ENCODE measurements at places on chromosomes 5 and 9. TPM values are rescaled to one million over a fixed set of nuclear protein-coding genes. Genes with fewer than 3 reads are reported as not detected.
A peak's percentile ranks its signal among the peaks of the same experiment; 100 is the strongest.

BSPRY gene
- total RNA-seq, result 3.2 TPM

GRCh38 chr9:12815888-12816287 lies 41.1 kb downstream of the LURAP1L start:
- no peak for ATAC-seq

GRCh38 chr5:6803981-6804550 lies 90.8 kb downstream of the TENT4A start:
- ATAC-seq, result no peak

GRCh38 chr5:112995764-112996618 lies 19.4 kb downstream of the DCP2 start:
- ATAC-seq, result peak; percentile 68

Data from activated T-helper 17 cell treated with anti-CD3 and anti-CD28 coated beads, Interleukin-2, amount 50 U/mL, for 72 hours (primary cell).